Neural crest cell (in vitro differentiated cells): ENCODE measurements at places on chromosomes 7 and 10. TPM values are rescaled to one million over a fixed set of nuclear protein-coding genes. Genes with fewer than 3 reads are reported as not detected.

DNA sequence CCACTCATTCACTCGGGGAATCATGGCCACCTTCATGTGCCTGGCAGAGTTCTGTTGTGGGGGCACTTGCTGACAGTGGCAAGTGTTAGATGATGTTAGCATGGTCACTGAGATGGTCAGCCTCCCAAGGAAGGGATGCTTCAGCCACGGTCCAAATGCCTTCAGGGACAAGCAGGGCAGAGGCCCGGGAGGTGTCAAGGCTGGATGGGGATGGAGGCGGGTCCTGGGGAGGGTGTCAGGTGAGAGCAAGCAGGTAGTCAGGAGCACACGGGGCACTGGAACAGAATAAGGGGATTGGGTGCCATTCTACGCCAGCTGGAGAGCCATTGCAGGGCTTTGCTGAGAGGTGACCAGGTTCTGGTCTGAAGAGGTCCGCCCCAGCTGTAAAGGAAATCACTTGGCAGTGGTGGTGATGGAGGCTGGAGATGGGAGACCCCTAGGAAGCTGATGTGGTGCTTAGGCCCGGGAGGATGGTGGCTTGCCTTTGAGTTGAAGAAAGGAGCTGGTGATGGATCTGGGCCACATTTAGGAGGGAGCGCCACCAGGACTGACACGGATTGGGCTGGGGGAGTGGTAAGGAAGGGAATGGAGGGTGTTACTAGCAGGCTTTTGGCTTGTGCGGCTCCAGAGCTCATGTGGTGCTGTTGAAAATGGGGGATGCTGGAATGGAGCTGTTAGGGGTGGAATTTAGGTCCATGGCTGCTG, 24.1 kb downstream of the AGAP3 start:
- H3K27me3 ChIP-seq: peaks cover 15% of the 10 kb centered on the region
- no peaks in the 10 kb centered on the region for H3K36me3 ChIP-seq
- peak overlapping the region; percentile 4 for H3K4me3 ChIP-seq

DNA sequence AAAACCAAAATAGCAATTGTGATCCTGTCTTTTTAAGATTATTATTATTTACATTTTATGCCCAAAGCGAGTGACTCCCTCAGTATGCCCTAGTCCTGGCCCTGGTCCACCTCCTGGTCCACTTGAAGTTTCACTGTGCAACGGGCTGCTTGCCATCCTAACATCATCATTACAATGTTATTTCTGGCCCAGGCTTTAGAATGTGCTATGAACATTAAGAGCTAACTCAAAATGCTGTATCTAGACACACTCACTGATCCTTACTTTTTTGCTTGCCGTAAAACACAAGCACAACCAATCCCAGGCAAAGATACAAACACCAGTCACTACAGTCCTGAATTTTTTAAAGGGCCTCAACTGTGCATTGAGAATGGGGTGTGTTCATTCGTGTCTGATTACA, 38.4 kb downstream of the RHOBTB1 start:
- H3K36me3 ChIP-seq: peaks cover 31% of the 10 kb centered on the region
- no peak for DNase-seq
- no peak overlapping the region for H3K27ac ChIP-seq
- H3K4me3 ChIP-seq: no peak overlapping the region
- H3K4me1 ChIP-seq: peaks cover 22% of the 10 kb centered on the region

DNA sequence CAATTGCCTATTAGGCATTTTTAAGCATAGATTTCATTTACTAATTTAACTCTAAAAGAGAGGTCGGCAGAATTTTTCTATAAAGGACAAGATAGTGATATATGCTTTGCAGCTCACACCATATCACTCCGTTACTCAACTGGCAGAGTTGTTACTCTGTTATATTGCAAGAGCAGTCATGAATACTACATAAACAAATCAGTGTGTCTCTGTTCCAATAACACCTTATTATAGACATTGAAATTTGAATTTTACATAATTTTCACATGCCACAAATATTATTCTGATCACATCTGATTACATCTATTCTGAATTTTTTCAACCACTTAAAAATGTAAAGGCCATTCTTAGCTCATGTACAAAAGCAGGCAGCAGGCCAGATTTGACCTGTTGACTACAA, 853.9 kb upstream of the LRRTM3 start:
- no peak overlapping the region for H3K4me3 ChIP-seq
- no peaks in the 10 kb centered on the region for H3K27me3 ChIP-seq
- no peak for DNase-seq
- H3K27ac ChIP-seq: no peak overlapping the region

- DNase-seq: no peak
- H3K27me3 ChIP-seq: no peaks in the 10 kb centered on the region
- H3K36me3 ChIP-seq: no peaks in the 10 kb centered on the region
- H3K4me3 ChIP-seq: no peak overlapping the region
Measured at GRCh38 chr7:16271990-16272665, 149.2 kb downstream of the CRPPA start.

- H3K36me3 ChIP-seq: peaks cover 6% of the 10 kb centered on the region
- H3K4me1 ChIP-seq: peaks cover 38% of the 10 kb centered on the region
- H3K4me3 ChIP-seq: peak overlapping the region; percentile 90
- no peak for DNase-seq
Measured at GRCh38 chr10:6204063-6204340, 1.3 kb downstream of the PFKFB3 start.

GRCh38 chr10:839550-840205, 91.8 kb downstream of the LARP4B start:
- H3K27ac ChIP-seq: no peak overlapping the region
- no peak for DNase-seq
- peaks cover 23% of the 10 kb centered on the region for H3K36me3 ChIP-seq
- peaks cover 3% of the 10 kb centered on the region for H3K4me1 ChIP-seq
- H3K27me3 ChIP-seq: no peaks in the 10 kb centered on the region

The UNC5B gene
- 1.3 TPM in 2 replicates for total RNA-seq

The NFE2L3 gene
- total RNA-seq: 2.4 and 3.5 TPM in 2 replicates
